Stimulated activated CD4-positive, alpha-beta T cell treated with anti-CD3 and anti-CD28 coated beads, Interleukin-15, amount 100 ng/mL, for 48 hours (primary cell): ENCODE measurements at places on chromosomes 5 and 9.

DNA sequence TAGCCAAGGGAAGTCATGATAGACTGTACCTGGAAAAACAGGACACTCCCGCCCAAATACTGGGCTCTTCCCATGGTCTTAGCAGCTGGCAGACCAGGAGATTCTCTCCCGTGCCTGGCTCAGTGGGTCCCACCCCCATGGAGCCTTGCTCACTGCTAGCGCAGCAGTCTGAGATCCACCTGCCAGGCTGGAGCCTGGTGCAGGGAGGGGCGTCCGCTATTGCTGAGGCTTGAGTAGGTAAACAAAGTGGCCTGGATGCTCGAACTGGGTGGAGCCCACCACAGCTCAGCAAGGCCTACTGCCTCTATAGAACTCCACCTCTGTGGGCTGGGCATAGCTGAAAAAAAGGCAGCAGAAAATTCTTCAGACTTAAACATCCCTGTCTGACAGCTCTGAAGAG is 10.1 kb upstream of the THG1L start:
- DNase-seq: no peak

DNA sequence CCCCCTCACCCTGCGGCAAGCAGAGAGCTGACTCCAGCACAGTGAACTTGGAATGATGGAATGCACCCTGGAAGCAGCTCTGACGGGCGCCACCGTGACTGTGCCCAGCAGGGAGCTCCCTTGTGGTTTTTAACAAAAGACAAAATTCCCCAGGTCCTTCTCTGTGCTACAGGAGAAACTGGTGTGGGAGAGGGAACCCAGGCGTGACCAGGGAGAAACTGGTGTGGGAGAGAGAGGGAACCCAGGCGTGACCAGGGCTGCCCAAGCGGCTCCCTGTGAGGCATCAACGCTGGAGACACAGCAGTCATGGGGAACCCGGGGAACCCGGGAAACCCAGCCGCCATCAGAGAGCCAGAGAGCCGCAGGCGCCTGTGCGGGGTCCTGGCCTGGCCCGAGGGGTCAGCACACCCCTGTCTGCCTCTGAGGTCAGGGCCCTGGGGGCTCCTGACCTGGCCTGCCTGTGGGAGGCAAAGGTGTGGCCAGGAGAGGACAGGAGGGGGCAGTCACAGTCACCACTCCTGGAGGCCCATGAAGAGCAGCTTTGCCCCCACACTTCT is 3.1 kb upstream of the AHRR start:
- DNase-seq: no peak

GRCh38 chr5:10695055-10695649 is 65.9 kb downstream of the DAP start:
- no peak for DNase-seq

DNA sequence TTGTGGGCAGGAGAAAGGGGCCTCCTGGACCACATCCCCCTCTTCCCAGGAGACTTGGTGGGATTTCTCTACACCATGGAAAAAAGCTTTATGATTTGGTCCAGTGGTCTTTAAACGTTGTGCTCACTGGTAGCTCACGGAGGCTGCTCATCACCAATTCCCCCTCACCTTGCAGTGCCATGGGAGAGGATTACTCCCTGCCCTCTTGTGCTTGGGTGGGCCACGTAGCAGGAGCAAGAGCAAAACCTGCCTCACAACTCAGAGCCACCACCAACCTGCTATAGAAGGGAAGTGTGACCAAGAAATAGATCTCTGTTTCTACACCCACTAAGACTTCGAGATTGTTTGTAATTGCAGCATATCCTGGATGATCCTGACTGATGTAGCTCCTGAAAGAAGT is 42.2 kb upstream of the N4BP3 start:
- no peak for DNase-seq

DNA sequence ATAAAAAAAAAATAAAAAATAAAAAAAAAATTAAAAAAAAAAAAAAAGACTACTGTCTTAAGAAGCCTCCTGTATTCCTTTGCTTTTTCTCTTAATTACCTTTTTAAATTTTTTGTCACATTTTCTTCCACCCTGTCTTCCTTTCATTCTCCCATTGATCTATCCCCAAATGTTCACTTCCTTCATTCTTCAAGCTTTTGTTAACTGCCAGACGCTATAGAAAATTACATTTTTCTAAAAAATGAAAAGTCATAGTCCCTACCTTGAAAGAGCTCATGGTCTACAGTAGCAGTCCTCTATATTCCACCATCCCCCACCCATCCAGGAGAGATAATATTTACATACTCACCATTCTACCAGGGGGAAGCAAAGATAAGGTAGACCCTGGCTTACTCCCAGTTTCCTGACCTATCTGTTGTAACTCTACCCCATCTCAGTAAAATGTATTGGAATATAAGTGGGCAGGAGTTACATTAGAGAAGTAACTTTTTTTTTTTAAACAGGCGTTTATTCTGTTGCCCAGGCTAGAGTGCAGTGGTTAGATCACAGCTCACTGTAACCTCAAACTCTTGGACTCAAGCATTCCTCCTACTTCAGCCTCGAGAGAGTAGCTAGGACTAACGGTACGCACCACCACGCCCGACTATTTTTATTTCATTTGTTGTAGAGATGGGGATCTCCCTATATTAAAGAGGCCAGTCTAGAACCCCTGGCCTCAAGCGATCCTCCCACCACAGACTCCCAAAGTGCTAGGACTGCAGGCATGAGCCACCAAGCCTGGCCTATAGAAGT is 3.8 kb upstream of the PRKAA1 start:
- no peak for DNase-seq
